C1 segment of cervical spinal cord (tissue), 14 donors: ENCODE measurements at places on chromosomes 12 and 14.

GRCh38 chr12:94057262-94058151 lies 90.9 kb upstream of the PLXNC1 start:
- DNase-seq, result no peak

DNA sequence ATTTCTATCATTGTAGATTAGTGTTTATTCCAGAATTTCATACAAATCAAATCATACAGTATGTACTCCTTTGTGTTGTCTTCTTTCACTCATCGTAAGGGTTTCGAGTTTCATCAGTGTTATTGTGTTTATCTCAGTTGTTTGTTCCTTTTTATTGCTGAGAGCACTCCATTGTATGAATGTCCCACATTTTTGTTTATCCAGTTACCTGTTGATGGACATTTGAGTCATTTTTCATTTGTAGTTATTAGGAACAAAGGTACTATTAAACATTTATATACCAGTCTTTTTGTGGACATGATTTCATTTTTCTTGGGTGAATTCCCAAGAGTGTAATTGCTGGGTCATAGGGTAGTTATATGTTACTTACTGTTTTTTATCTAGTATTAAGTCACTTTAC lies 70.0 kb downstream of the BICD1 start:
- DNase-seq, result no peak

GRCh38 chr14:64788706-64789105 lies 84.5 kb downstream of the PLEKHG3 start:
- DNase-seq, result no peak

GRCh38 chr14:91167380-91167770 lies 53.5 kb downstream of the DGLUCY start:
- DNase-seq, result no peak

DNA sequence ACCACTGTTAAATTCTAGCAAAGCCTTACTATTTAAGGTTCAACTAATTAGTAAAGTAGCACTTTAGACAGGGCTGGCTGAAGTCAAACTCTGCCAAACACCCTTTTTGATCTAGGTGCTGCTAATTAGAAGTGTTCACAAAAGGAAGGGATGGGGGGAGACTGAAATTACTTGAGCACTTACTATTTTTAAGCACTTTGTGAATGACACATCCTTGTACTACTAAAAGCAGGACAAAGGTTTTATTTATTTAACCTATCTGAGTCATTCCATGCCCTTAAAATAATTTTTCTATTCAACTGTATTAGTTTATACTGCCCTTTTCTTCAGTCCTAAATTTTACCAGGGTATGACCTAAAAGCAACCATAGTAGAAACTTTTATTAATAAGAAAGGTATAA lies 20.1 kb downstream of the MBIP start:
- no peak for DNase-seq

DNA sequence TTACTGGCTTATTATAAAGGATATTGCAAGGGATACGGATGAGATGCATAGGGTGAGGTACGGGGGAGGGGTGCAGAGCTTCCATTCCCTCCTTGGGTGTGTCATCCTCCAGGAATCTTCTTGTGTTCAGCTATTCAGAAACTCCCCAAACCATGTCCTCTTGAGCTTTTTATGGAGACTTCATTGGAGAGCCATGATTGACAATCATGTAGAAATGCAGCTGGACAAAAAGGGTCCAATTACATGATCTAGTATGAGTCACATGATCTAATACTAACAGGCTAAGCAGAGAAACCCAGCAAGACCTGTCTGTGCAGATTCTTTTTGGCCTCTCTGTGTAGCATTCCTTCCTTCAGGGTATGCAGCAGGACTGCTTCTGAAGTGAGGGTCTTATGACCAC lies 23.9 kb upstream of the FLVCR2 start:
- DNase-seq, result no peak

GRCh38 chr14:104678901-104679705 lies 10.3 kb upstream of the INF2 start:
- no peak for DNase-seq

GRCh38 chr14:90498198-90498597 lies 101.4 kb downstream of the CALM1 start:
- no peak for DNase-seq

- DNase-seq, result no peak
Observed at GRCh38 chr12:29229937-29230336, 80.9 kb downstream of the FAR2 start.

- no peak for DNase-seq
Observed at GRCh38 chr12:109744026-109744425, 30.4 kb downstream of the FAM222A start.
